ENCODE measurements at places on chromosomes 1 and 21. TPM values are rescaled to one million over a fixed set of nuclear protein-coding genes. Genes with fewer than 3 reads are reported as not detected.

The BGLAP gene
- total RNA-seq = 0.62 TPM

The SMIM11 gene
- total RNA-seq = 6.4 TPM

GRCh38 chr1:150876119-150876454, 312 bp downstream of the ARNT start:
- peak overlapping the region; percentile 84 for H3K27ac ChIP-seq
- H3K27me3 ChIP-seq = no peaks in the 10 kb centered on the region
- DNase-seq = peak; percentile 63
- H3K4me3 ChIP-seq = peak overlapping the region; percentile 90
- peaks cover 33% of the 10 kb centered on the region for H3K4me1 ChIP-seq

- no peaks in the 10 kb centered on the region for H3K27me3 ChIP-seq
- H3K4me3 ChIP-seq = no peak overlapping the region
- no peak for DNase-seq
- no peaks in the 10 kb centered on the region for H3K36me3 ChIP-seq
- H3K27ac ChIP-seq = no peak overlapping the region
- H3K4me1 ChIP-seq = no peaks in the 10 kb centered on the region
These were observed 61.5 kb upstream of the RAVER2 start for GRCh38 chr1:64683419-64683818.

DNA sequence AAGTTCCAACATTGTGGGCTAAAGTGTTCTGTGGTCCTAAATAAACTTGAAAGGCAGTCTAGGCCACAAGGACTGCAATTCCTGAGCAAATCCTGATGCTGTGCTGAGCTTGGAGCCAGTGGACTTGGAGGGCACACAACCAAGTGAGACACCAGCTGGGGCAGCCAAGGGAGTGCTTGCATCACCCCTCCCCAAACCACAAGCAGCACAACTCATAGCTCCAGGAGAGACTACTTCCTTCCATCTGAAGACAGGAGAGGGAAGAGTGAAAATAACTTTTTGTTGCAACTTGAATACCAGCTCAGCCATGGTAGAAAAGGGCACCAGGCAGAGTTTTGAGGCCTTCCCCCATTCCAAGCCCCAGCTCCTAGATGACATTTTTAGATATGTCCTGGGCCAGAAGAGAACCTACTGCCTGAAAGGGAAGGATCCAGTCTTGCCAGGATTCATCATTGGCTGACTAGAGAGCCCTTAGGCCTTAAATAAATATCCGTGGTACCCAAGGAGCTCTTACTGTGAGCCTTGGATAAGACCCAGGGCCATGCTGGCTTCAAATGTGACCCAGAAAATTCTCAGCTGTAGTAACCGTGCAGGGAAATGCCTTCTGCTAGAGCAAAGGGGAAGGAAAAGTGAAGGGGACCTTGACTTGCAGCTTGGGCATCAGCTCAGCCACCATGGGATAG, 35.4 kb upstream of the LRRC8B start:
- no peaks in the 10 kb centered on the region for H3K27me3 ChIP-seq
- no peaks in the 10 kb centered on the region for H3K4me1 ChIP-seq
- no peak overlapping the region for H3K4me3 ChIP-seq

DNA sequence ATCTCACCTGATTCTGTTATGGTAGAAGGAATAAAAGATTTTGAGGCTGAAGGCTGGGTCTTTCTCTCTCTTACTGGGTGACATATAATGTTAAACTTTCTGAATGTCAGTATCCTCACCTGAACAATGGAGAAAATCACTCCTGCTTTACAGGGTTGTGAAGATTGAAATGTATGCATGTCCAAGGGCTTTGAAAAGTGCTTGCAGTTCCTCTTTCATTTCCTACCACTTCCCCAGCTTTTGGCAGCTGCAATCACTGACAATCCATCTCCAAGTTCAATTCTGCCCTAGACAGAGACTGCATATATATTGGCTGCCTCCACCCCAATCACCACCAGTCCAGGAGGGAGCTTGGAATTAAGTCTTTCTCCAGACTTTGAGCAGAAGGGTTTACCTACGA, 39.8 kb downstream of the FAM78B start:
- H3K4me1 ChIP-seq = no peaks in the 10 kb centered on the region
- no peak overlapping the region for H3K27ac ChIP-seq
- H3K36me3 ChIP-seq = no peaks in the 10 kb centered on the region
- H3K4me3 ChIP-seq = no peak overlapping the region

DNA sequence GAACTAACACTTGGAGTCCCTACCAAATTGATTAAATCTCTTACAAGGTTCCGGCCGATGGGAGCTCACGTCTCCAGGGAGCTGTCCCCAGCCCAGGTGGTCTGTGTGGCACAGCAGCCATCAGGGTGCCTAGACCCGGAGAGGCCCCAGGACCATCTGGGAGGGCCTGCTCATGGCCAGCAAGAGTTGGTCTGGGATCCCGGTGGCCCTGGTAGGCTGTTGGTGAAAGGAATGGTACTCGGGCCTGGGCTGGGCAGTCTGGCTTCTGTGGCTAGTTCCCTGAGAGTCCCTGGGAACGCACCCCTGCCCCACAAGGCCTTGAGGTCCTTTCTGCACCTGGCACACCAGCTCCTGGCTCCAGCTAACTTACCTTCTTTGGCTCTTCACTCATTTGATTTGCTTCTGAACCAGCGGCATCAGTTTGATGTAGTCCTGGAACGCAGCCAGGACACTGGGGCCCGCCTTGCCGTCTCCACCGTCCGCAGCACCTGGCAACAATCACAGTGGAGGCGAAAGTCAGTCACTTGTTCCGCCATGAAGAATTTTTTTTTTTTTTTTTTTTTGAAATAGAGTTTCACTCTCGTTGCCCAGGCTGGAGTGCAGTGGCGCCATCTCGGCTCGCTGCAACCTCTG, 62.5 kb downstream of the SCCPDH start:
- no peak overlapping the region for H3K27ac ChIP-seq
- no peaks in the 10 kb centered on the region for H3K36me3 ChIP-seq
- no peaks in the 10 kb centered on the region for H3K27me3 ChIP-seq
- peaks cover 31% of the 10 kb centered on the region for H3K4me1 ChIP-seq
- H3K4me3 ChIP-seq = no peak overlapping the region
- DNase-seq = no peak

The GBP6 gene
- not detected for total RNA-seq

Data from HepG2 (cell line).